Hematopoietic multipotent progenitor cell treated with erythropoietin and hydrocortisone succinate and interleukin-3 and kit ligand, for 6 days (in vitro differentiated cells): ENCODE measurements at places on chromosomes 11 and 22.

GRCh38 chr22:27577574-27577969, 224.0 kb downstream of the MN1 start:
- no peak for DNase-seq

GRCh38 chr11:74322667-74323066, 11.2 kb upstream of the P4HA3 start:
- no peak for DNase-seq

- peak; percentile 20 for DNase-seq
Measured at GRCh38 chr11:124190298-124191139, 7.4 kb downstream of the OR10D3 start.

DNA sequence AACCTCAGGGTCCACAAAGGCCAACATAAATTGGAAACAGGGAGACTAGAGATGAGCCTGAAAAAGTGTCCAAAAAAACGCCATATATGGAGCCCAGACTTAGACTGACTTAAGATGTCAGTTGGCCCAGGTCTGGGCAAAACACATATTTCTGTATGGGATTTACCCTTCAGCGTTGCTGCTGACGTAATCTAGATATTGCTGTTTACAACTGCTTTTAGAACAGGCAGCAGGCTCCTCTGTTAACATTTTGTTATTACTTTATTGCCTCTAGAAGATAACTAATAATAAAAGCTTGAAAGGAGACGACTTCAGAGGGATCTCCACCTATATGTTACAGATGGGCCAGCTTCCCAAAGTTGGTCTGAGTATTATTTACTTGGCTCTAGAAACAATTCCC, 8.7 kb downstream of the ME3 start:
- DNase-seq: no peak

GRCh38 chr11:104043678-104044239, 7.3 kb downstream of the DDI1 start:
- no peak for DNase-seq

- DNase-seq: no peak
Measured at GRCh38 chr11:122803306-122803705, 35.0 kb upstream of the CRTAM start.

GRCh38 chr11:45635907-45636306, 29.5 kb downstream of the CHST1 start:
- no peak for DNase-seq

- DNase-seq: peak; percentile 25
Measured at GRCh38 chr22:24564376-24565058, 8.7 kb downstream of the SNRPD3 start.

- DNase-seq: no peak
Measured at GRCh38 chr11:24739637-24740036, 242.8 kb downstream of the LUZP2 start.

DNA sequence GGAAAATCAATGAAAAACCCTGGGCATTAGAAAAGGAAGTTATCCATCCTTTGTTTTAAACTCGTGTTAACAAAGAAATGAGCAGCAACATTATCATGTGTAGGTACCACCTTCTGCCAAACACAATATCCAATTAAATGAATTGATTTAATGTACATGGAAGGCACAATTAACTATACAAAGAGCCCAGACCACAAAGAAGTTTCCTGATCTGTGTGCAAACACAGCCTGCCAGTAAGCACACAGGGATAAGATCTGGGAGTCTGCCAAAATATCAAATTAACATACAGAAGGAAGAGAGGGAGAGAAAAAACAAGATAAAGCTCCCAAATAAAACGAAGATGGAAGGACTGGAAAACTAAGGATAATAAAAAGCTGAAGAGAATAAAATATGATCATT, 54.1 kb upstream of the SLC25A1 start:
- DNase-seq: no peak
